ENCODE measurements at places on chromosomes 13 and 19.

- no peaks in the 10 kb centered on the region for H3K36me3 ChIP-seq
- no peak overlapping the region for H3K27ac ChIP-seq
- H3K4me1 ChIP-seq, result no peaks in the 10 kb centered on the region
- H3K27me3 ChIP-seq, result no peaks in the 10 kb centered on the region
- H3K4me3 ChIP-seq, result no peak overlapping the region
Observed at GRCh38 chr13:37640499-37640898, 41.9 kb upstream of the POSTN start.

GRCh38 chr19:56076498-56076897, 44.6 kb downstream of the ZNF787 start:
- peaks cover 10% of the 10 kb centered on the region for H3K4me1 ChIP-seq
- H3K36me3 ChIP-seq, result no peaks in the 10 kb centered on the region
- H3K4me3 ChIP-seq, result no peak overlapping the region
- DNase-seq, result peak; percentile 63
- no peak overlapping the region for H3K27ac ChIP-seq
- no peaks in the 10 kb centered on the region for H3K27me3 ChIP-seq

- no peaks in the 10 kb centered on the region for H3K36me3 ChIP-seq
- DNase-seq, result no peak
- H3K4me1 ChIP-seq, result no peaks in the 10 kb centered on the region
Observed at GRCh38 chr13:30561511-30561910, 56.2 kb upstream of the USPL1 start.

- no peak for DNase-seq
- no peak overlapping the region for H3K4me3 ChIP-seq
- no peak overlapping the region for H3K27ac ChIP-seq
- H3K36me3 ChIP-seq, result no peaks in the 10 kb centered on the region
- H3K4me1 ChIP-seq, result no peaks in the 10 kb centered on the region
Observed at GRCh38 chr13:33164331-33164730, 121.2 kb downstream of the STARD13 start.

DNA sequence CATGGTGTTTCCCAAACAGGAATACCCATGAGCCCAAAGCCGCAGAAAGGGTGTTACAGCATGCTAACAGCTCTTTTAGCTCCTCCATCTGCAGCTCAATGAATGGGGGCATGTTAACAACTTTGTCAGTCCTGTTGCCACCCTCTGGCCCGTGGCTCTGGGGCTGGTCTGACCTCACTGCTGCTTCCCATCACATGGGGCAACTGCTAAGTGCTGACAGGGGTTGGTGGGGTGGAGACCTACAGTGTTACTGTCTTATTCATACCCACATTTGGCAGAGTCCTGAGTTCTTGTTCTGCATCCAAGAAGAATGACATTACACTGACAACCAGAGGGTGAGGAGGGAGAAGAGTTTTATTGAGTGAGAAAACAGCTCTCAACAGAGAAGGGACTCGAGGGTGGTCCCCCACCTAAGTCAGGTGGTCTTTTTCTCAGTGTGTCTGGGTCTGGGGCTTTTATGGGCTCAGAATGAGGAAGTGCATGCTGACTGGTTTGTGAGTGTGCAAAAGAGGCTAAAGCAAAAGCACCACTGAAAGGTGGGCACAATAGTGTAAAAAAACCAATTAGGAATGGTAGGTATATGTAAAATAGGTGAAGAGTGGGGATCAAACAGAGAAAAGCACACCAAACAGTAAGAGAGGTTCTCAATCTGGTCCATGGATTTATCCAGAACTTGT, 1952.0 kb upstream of the PCDH20 start:
- H3K36me3 ChIP-seq, result no peaks in the 10 kb centered on the region
- no peak overlapping the region for H3K27ac ChIP-seq
- H3K27me3 ChIP-seq, result no peaks in the 10 kb centered on the region
- H3K4me1 ChIP-seq, result no peaks in the 10 kb centered on the region
- DNase-seq, result no peak

Data from common myeloid progenitor, CD34-positive (primary cell).